ENCODE measurements at places on chromosomes 16 and 17.
A peak's percentile ranks its signal among the peaks of the same experiment; 100 is the strongest.

DNA sequence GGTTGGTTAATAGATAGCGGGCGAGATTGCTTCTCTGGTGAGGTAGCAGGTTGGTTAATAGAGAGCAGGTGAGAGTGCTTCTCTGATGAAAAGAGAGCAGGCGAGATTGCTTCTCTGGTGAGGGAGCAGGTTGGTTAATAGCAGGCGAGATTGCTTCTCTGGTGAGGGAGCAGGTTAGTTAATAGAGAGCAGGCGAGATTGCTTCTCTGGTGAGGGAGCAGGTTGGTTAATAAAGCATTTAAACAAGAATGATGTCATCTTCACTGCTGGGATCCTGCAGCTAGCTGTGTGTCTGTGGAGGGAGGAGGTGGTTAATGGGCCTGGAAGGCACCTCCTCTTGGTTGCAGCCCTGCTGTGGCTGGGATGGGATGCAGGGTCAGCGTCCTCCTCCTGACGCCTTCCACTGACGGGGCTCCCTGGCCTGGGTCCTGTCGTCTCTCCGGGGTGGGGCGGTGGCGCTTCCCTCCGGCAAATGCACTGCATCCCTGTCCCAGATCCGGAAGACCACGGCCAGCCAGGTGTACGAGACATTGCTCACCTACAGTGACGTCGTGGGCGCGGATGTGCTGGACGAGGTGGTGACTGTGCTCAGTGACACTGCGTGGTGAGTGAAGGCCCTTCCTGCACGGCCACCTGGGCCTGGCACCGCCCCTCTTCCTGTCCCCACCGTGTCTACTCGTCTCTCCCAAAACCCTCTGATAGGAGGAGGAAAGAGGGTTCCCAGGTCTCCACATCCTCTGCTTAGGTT, 99.2 kb upstream of the ZNF750 start:
- DNase-seq = peak; percentile 72

DNA sequence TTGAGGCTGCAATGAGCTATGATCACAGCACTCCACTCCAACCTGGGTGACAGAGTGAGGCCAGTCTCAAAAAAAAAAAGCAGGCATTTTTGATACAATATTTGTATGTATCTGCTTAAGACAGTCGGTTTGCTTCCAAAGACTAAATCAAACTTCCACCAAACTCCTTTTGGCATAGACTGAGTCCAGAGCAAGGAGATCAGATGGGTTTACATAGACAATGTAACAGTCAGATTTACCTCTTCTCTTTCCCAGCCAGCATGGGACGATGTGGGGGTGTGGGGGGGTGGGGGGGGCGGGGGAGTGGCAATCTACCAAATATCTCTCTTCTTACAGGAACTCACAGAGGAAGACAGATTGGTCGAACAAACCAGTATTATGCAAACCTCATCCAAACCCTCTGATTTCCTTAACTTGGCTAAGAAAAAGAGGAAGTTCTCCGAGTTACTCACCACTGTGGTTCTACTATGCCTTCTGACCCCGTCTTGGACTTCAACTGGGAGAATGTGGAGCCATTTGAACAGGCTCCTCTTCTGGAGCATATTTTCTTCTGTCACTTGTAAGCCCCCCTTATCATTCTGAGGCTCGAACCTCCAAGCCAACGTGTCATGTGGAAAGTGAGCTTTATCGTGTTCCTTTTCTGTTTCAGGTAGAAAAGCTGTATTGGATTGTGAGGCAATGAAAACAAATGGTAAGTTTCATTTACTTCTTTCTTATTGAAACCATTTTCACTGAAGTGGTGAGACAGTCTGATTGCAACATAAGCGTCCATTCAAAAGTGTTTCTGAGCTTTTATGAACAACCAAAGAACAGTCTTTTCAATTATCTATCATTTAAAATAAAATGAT, at the start of gene MILR1:
Gene MILR1, plus strand, starts transcription at position 451 of the 848 bp plus-strand sequence. Its CDS starts 54 bp downstream, at position 505.
- no peak for DNase-seq

- DNase-seq = no peak
Observed at GRCh38 chr16:51337662-51338061, 186.6 kb upstream of the SALL1 start.

GRCh38 chr17:76271669-76272540, 6.8 kb downstream of the UBALD2 start:
- DNase-seq = peak; percentile 87

DNA sequence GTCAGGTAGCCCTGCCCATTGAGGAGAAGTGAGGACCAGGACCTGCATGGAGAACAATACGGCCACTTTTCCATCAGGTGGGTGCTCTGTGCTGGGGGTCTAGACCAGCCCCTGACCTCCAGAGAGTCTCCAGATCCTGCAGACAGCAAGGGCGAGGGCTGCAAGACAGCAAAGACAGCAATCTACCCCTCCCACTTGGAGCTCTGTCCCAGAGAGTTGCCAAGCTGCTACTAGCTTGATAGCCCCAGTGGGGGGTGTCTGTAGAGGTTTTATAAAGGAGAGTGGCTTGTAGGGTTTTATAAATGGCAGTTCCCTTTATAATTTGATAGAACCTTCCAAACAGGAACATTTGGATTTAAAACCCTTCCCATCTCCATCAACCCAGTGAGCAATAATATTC, 16.7 kb upstream of the SLFN11 start:
- no peak for DNase-seq

GRCh38 chr17:38456031-38456815, 28.0 kb downstream of the ARHGAP23 start:
- DNase-seq = no peak

- DNase-seq = no peak
Observed at GRCh38 chr17:53390575-53390974, 432.2 kb upstream of the KIF2B start.

DNA sequence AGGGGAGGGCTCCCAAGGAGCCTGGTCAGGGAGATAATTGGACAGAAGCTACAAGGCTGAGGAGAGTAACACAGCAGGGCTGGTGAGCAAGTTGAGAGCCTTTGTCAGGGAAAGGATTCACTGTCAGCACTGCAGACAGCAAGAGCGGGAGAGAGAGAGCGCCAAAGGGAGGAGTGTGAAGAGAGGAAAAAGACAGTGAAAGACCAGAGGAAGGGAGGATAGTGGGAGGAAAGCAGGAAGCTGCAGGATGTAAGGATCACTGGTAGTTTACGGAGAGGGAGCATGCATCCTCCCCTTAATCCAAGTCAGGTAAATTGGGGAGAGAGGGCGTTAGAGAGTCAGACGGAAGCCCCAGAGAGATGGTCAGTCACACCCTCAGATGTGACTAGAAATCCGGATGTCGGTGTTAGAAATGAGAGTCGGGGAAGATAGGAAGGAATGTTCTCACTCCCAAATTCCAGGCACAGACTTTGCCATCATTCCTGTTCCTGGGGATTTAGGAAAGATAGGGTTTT, 13.8 kb upstream of the SPOP start:
- no peak for DNase-seq

DNA sequence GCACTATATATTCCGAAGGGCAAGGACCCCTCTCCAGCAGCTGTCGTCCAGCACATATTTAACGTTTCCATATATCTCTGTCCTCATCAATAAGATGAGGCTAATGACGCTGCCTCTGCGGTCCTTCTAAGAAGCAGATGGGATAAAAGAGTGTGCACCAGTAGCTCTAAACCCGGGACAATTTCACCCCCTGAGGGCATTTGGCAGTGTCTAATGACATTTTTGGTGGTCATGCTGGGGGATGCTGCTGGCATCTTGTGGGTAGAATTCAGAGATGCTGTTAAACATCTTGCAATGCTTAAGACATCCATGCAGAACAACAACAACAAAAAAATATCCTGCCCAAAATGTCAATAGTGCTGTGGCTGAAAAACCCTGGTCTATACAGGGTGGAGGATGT, 372.9 kb downstream of the CDH13 start:
- DNase-seq = no peak

DNA sequence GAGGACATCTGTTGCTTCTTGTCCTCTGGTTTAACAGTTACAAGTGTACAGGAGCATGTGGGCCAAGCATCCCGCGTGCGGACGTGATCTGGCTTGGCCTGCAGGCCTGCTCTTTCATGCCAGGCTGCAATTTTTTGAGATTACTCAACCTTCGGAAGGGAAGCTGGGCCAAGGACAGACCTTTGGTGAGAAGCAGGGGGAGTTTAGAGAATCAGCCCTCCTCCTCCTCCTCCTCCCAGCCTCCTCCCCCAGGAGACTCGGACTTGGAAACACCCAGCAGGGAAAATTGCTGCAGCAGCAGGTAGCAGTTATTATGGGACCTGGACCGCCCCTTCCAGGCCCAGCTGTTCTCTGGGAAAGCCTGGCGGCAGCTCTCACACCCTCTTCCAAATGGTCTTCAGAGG, 5.1 kb upstream of the KLHL36 start:
- peak; percentile 40 for DNase-seq

GRCh38 chr17:740240-741017, 8.0 kb downstream of the TLCD3A start:
- DNase-seq = no peak

DNA sequence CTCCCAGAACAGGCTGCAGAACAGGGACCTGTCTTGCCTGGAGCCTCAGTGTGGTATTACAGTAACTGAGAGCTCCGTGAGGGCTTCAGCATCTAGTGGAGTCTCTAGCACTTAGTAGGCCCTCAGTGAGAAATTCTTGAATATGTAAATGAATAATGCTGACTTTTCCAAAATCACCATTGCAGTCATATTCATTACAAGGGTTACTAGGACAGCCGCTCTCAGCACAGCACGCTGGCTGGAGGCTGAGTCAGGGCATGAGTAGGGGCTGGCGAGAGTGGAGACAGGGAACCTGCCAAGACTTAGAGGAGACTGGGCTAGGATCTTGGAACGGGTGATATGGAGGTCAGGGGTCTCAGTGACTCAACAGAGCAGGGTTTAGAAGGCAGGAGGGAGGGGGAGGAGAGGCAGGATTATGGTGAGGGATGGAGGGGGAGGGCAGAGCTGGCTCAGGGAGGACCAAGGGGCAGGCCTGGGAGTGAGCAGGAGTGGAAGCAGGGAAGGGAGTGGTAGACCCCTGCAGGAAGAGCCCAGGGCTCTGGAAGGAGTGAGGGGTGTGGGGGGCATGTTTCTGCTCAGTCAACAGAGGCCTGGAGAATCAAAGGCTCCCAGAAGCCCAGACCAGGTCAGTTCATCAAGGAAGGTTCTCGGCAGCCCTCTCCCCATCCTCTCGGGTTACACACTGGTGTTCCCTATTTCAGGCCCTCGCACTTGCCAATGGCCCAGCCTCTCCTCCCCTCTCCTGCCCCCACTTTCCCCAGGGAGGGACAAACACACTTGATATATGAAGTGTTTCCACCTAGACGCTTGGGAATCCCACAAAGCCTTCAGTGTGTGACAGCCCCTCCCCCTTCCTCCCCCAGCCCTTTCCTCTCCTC, 42.3 kb downstream of the FZD2 start:
- peak; percentile 42 for DNase-seq

GRCh38 chr17:50848711-50849110, 13.3 kb downstream of the WFIKKN2 start:
- no peak for DNase-seq

- DNase-seq = no peak
Observed at GRCh38 chr16:27193300-27193990, 9.9 kb upstream of the KDM8 start.

DNA sequence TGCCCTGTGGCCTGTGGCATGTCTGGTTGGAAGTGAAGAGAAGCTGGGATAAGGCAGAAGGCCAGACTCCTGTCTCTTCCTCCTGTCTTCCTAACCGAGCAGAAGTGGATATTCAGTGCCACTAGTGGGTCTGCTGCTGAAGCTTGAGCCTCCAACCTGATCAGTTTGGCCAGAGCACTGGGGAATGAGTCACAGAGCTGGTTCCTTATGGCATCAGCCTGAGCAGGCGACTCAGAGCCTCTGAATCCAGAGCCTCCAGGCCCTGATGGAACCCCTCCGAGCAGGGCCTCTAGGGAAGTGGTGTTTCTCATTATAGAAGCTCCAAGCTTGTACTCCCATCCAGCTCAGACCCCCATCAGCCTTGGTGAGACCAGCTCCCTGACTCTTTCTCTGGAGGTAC, 2.0 kb downstream of the WSCD1 start:
- DNase-seq = no peak

GRCh38 chr17:39239640-39240314, 14.0 kb upstream of the STAC2 start:
- DNase-seq = peak; percentile 87

DNA sequence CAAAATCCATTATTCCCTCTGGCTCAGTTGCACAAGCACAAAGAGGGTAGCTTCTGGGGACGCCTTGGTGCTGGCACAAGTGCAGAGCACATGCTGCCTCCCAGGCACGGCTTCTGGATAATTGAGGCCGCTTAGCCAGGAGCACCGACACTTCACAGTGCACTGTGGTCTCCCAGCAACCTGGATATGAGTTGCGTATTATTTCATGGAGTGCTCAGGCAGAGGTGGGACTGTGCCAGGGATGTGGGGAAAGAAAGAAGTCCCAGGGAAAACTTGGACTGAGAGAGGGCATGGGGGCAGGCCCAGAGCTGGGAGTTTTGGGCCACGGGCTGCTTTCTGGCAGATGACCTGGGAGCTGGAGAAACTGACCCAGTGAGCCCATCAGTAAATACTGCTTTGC, 37.5 kb downstream of the MPRIP start:
- DNase-seq = peak; percentile 89

GRCh38 chr16:79862601-79863000, 262.1 kb upstream of the MAF start:
- DNase-seq = no peak

GRCh38 chr17:17391668-17392370, 85.0 kb upstream of the MED9 start:
- no peak for DNase-seq

GRCh38 chr16:5428932-5429331, 331.3 kb upstream of the EEF2KMT start:
- no peak for DNase-seq

GRCh38 chr16:89707695-89708094, 6.2 kb upstream of the SPATA2L start:
- no peak for DNase-seq

DNA sequence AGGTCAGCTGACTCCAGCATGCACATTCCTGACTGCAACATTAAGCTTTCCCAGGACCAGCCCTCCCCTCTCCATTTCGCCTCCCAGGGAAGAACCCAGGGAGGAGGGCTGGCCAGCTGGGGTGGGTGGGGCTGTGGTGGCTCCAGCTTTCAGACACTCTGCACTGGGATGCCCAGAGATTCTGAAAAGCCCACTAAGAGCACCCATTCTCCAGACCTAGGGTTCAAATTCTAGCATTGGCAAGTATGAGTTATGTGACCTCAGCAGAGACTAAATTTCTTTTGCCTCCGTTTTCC, 7.8 kb downstream of the DLX3 start:
- DNase-seq = no peak
